Hepatocyte (in vitro differentiated cells): ENCODE measurements at places on chromosomes 3 and 15.

- no peaks in the 10 kb centered on the region for H3K4me1 ChIP-seq
- H3K27me3 ChIP-seq = peaks cover 25% of the 10 kb centered on the region
- no peaks in the 10 kb centered on the region for H3K36me3 ChIP-seq
- H3K4me3 ChIP-seq = peak overlapping the region; percentile 82
- DNase-seq = peak; percentile 53
Measured at GRCh38 chr15:48644827-48645557, 517 bp downstream of the FBN1 start.

- H3K27me3 ChIP-seq = no peaks in the 10 kb centered on the region
- no peaks in the 10 kb centered on the region for H3K4me1 ChIP-seq
- H3K36me3 ChIP-seq = no peaks in the 10 kb centered on the region
- H3K27ac ChIP-seq = peak overlapping the region; percentile 0
Measured at GRCh38 chr3:155064920-155065319, 15.2 kb upstream of the MME start.

DNA sequence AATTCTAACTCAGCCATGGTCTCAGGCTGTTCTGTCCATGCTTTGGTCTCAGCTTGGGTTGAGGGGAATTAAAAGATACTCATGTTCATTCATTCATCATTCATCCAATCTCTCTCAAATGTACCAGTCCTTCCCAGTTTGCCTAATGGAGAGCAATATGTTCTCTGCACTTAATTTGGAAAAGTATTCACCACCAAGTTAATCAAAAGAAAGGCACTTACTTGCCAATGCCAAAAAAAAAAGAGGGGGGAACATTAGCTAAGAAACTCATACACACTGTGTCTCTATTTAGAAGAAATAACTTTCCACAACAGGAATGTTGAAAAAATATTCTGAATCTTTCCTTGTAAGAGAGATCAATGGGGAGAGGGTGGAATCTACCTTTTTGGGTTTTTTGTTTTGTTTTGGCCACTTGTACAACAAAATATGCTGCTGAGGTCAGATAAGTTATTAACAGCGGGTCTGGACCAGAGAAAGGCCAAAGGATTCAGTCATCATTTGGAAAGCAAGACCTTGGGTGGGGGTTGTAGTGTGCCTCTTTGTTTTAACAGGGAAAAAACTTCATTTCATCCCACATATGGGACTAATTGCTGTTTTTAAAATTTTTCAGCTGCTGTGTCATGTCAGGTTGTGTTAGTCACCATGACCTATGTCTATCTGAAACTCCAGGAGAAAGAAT, 152.3 kb downstream of the FBN1 start:
- no peaks in the 10 kb centered on the region for H3K4me1 ChIP-seq
- no peak for DNase-seq
- no peak overlapping the region for H3K4me3 ChIP-seq
- H3K27ac ChIP-seq = no peak overlapping the region
- H3K36me3 ChIP-seq = no peaks in the 10 kb centered on the region

DNA sequence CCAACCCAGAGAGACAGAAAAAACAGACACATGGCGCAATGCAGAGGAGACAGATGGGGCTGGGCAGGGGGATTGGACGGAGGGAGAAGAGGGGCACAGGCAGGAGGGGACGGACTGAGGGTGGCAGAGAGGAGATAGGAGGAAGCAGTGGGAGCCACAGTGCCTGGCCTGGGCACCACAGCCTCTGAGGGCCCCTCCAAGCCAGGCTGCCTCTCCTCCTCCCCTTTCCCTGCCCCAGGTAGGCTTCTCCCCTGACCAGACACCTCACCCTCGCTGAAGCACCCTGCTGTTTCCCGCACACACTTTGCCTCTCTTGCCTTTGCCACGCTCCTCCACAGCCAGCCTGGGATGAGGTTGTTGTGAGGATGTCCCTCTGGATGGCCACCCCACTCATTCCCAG, 84.0 kb upstream of the PRR20G start:
- peaks cover 12% of the 10 kb centered on the region for H3K27me3 ChIP-seq
- no peaks in the 10 kb centered on the region for H3K36me3 ChIP-seq
- H3K4me1 ChIP-seq = no peaks in the 10 kb centered on the region
- H3K4me3 ChIP-seq = no peak overlapping the region
- no peak overlapping the region for H3K27ac ChIP-seq

GRCh38 chr3:171772427-171773056, 37.7 kb downstream of the PLD1 start:
- H3K4me1 ChIP-seq = peaks cover 5% of the 10 kb centered on the region
- H3K36me3 ChIP-seq = no peaks in the 10 kb centered on the region
- H3K27me3 ChIP-seq = no peaks in the 10 kb centered on the region
- no peak overlapping the region for H3K4me3 ChIP-seq
- DNase-seq = peak; percentile 77

DNA sequence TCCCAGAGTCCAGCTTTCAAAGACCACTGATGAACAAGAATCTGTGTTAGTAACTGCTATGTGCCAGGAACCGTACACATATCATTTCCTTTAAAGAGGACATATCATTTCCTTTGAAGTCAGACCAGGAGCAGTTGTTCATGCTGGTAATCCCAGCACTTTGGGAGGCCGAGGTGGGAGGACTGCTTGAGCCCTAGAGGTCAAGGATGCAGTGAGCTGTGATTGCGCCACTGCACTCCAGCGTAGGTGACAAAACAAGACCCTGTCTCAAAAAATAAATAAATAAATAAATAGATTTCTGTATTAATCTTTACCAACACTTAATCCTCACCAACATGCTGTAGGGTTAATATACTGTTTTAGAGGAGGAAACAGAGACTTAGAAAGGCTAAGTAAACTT, 23.9 kb upstream of the CDV3 start:
- DNase-seq = no peak
- H3K27ac ChIP-seq = no peak overlapping the region
- H3K36me3 ChIP-seq = no peaks in the 10 kb centered on the region

GRCh38 chr3:128429751-128430150, 36.9 kb downstream of the DNAJB8 start:
- no peak overlapping the region for H3K4me3 ChIP-seq
- DNase-seq = no peak
- no peaks in the 10 kb centered on the region for H3K36me3 ChIP-seq
- peaks cover 11% of the 10 kb centered on the region for H3K4me1 ChIP-seq

- no peak overlapping the region for H3K27ac ChIP-seq
- H3K27me3 ChIP-seq = no peaks in the 10 kb centered on the region
- no peak for DNase-seq
- H3K4me3 ChIP-seq = no peak overlapping the region
- peaks cover 14% of the 10 kb centered on the region for H3K4me1 ChIP-seq
- no peaks in the 10 kb centered on the region for H3K36me3 ChIP-seq
Measured at GRCh38 chr15:31379577-31379976, 52.9 kb downstream of the KLF13 start.

- H3K27ac ChIP-seq = peak overlapping the region; percentile 52
- peaks cover 25% of the 10 kb centered on the region for H3K4me1 ChIP-seq
- no peak overlapping the region for H3K4me3 ChIP-seq
- no peaks in the 10 kb centered on the region for H3K36me3 ChIP-seq
- H3K27me3 ChIP-seq = no peaks in the 10 kb centered on the region
Measured at GRCh38 chr15:40048211-40048792, 9.3 kb upstream of the SRP14 start.

DNA sequence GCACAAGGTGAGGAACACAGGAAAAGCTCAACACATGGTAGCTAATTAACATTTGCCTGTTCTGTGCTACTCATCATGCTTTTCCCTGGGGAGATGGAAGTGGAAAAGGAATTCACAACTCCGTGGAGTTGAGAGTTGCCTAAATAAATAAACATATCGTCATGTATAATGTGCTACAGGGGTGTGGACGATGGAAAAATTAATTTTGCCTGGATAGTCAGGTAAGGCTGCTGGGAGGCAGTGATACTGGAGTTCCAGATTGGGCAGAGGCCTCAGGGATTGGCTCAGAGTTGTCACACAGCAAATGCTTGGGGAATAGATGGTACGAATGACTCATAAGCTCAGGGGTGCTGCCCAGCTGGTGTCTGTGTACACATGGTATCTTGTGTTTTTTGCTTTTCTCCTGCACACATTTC, 3.1 kb upstream of the ABHD6 start:
- no peaks in the 10 kb centered on the region for H3K36me3 ChIP-seq
- no peak overlapping the region for H3K27ac ChIP-seq
- H3K4me3 ChIP-seq = no peak overlapping the region
- peak; percentile 56 for DNase-seq
- peaks cover 6% of the 10 kb centered on the region for H3K4me1 ChIP-seq
- no peaks in the 10 kb centered on the region for H3K27me3 ChIP-seq

- no peaks in the 10 kb centered on the region for H3K4me1 ChIP-seq
- DNase-seq = peak; percentile 58
- no peak overlapping the region for H3K27ac ChIP-seq
- no peaks in the 10 kb centered on the region for H3K36me3 ChIP-seq
Measured at GRCh38 chr3:191762323-191762960, 301.5 kb downstream of the PYDC2 start.

DNA sequence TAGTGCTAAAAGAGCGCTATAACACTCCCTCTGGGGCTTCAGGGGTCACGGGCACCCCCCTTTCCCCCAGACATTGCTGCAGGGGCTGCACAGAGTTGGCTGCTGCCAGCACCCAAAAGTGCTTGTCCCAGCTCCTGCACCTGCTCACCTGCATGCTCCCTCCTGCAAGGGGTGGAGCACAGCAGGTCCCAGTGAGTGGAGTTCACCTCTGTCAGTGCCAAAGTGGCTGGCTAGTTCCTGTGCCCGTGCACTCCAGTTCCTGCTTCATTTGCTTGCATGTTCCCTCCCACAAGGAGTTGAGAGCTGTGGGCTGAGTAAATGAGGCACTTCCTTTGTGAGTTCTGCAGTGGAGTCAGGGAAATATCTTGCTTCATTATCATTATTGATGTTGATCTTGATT, 476.9 kb downstream of the SQOR start:
- no peaks in the 10 kb centered on the region for H3K36me3 ChIP-seq
- H3K27ac ChIP-seq = no peak overlapping the region
- no peak overlapping the region for H3K4me3 ChIP-seq

GRCh38 chr15:101535170-101535902, 45.8 kb upstream of the PCSK6 start:
- DNase-seq = no peak
- no peaks in the 10 kb centered on the region for H3K36me3 ChIP-seq
- H3K4me1 ChIP-seq = peaks cover 5% of the 10 kb centered on the region
- no peak overlapping the region for H3K4me3 ChIP-seq
- H3K27me3 ChIP-seq = no peaks in the 10 kb centered on the region

GRCh38 chr15:52031556-52031955, 12.5 kb downstream of the MAPK6 start:
- no peaks in the 10 kb centered on the region for H3K27me3 ChIP-seq
- DNase-seq = peak; percentile 28
- no peak overlapping the region for H3K4me3 ChIP-seq
- peaks cover 6% of the 10 kb centered on the region for H3K36me3 ChIP-seq
- no peaks in the 10 kb centered on the region for H3K4me1 ChIP-seq
- no peak overlapping the region for H3K27ac ChIP-seq

- no peak overlapping the region for H3K27ac ChIP-seq
- H3K36me3 ChIP-seq = no peaks in the 10 kb centered on the region
- H3K4me3 ChIP-seq = no peak overlapping the region
- DNase-seq = no peak
Measured at GRCh38 chr15:37135225-37135624, 34.9 kb upstream of the MEIS2 start.

- no peaks in the 10 kb centered on the region for H3K4me1 ChIP-seq
- no peak for DNase-seq
- no peak overlapping the region for H3K27ac ChIP-seq
- H3K4me3 ChIP-seq = no peak overlapping the region
- H3K36me3 ChIP-seq = no peaks in the 10 kb centered on the region
- no peaks in the 10 kb centered on the region for H3K27me3 ChIP-seq
Measured at GRCh38 chr3:51719410-51720025, 12.7 kb downstream of the GRM2 start.
